ENCODE measurements at places on chromosomes 11 and 22.
A peak's percentile ranks its signal among the peaks of the same experiment; 100 is the strongest.

- no peak for DNase-seq
Measured at GRCh38 chr11:2027708-2028107, 30.1 kb upstream of the H19 start.

DNA sequence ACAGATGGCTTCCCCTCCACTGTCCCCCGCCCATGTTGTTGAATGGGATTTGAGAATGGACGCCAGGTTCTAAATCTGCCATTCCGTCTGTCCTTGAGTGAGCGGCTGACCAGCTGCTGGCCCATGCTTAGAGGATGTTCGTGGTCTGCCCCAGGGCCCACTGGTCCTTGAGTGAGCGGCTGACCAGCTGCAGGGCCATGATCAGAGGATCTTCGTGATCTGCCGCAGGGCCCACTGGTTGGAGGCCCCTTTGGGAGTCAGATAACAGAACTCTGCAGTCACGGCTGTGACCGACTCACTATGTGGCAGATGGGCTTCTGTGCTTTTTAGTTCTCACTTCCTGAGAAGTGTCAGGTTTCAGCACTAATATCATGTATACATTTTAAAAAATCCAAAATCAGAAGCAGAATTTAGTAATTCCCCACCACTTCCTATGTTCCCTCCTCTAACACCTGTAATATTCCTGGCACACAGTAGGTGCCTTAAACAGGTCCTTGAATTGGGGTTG lies 54.1 kb downstream of the MICAL3 start:
- no peak for DNase-seq

GRCh38 chr22:39490135-39490798 lies 11.8 kb upstream of the MIEF1 start:
- peak; percentile 82 for DNase-seq

GRCh38 chr11:11998091-11998781 lies 10.2 kb downstream of the DKK3 start:
- DNase-seq: no peak

- DNase-seq: peak; percentile 44
Measured at GRCh38 chr22:24437091-24437490, 9.7 kb downstream of the ADORA2A start.

DNA sequence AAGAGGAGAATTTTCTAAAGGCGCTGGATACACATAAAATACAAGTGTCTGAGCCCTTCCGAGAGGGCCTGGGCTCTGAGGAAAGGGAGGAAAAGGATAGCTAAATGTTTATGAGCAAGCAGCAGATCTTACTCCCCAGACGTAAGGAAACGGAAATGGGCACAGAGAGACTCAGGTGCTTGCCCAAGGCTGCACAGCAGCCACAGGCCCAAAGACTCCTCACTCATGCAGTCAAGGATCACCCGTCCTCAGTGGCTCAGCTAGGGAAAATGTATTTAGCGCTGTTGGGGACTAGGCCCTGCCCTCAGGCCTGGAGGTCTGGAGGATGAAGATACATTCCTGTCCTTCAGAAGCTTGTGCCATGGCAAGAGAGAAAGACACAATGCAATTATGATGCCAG lies 107.2 kb upstream of the SYT13 start:
- no peak for DNase-seq

DNA sequence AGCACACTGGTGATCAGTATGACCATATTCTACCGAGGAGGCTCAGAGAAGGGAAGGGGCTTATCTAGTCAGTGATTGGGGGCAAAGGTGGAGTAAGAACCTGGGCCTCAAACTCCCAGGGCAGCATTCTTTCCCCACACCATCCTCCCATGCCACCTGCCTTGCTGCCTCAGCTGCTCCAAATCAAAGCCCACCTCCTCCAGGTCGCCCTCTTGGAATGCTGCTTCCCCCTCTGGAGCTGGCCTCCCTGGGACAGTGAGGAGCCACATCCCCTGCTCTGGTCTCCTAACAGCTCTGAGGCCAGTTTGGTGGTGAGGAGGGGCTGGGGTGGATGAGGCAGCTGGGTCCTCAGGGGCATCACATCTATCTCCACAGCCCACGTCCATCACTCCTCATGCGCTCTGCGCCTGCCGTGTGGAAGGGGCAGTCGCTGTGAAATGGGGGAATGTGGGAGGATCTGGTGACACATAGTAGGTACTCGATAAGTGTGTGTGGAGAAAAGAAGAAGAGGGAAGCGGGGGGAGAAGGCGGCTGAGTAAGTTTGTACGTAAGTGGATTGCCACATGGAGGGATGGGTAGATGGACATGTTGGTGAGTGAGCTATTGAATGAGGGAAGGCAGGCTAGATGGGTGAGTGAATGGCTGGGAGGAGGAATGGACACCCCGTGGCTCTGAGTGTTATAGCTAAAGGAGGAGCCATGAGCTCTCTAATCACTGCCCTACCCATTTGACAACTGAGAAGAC lies 16.1 kb upstream of the ARHGEF17 start:
- no peak for DNase-seq

DNA sequence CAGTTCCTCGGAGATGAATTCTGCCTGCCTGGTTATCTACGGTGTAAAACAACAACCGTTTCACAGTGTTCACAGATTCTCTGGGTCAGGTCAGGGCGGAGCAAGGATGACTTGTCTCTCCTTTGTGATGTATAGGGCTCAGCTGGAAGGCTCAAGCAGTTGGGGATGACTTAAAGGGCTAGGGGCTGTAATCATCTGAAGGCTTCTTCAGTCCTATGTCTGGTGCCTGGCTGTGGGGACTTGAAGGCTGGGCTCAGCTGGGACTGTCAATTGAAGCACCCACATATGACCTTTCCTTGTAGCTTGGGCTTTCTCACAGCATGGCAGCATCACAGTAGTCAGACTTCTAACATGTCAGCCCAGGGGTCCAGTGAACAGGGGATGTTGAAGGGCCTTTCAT lies 29.3 kb downstream of the EIF3F start:
- no peak for DNase-seq

- peak; percentile 83 for DNase-seq
Measured at GRCh38 chr22:36301384-36301828, 48.5 kb downstream of the APOL1 start.

- DNase-seq: no peak
Measured at GRCh38 chr22:25775531-25775930, 33.5 kb downstream of the MYO18B start.

GRCh38 chr22:31211482-31211861 lies 626 bp upstream of the LIMK2 start:
- DNase-seq: no peak

GRCh38 chr11:134082990-134083389 lies 14.1 kb downstream of the JAM3 start:
- DNase-seq: no peak

GRCh38 chr11:72308226-72309073 lies 64.5 kb upstream of the PHOX2A start:
- DNase-seq: no peak

DNA sequence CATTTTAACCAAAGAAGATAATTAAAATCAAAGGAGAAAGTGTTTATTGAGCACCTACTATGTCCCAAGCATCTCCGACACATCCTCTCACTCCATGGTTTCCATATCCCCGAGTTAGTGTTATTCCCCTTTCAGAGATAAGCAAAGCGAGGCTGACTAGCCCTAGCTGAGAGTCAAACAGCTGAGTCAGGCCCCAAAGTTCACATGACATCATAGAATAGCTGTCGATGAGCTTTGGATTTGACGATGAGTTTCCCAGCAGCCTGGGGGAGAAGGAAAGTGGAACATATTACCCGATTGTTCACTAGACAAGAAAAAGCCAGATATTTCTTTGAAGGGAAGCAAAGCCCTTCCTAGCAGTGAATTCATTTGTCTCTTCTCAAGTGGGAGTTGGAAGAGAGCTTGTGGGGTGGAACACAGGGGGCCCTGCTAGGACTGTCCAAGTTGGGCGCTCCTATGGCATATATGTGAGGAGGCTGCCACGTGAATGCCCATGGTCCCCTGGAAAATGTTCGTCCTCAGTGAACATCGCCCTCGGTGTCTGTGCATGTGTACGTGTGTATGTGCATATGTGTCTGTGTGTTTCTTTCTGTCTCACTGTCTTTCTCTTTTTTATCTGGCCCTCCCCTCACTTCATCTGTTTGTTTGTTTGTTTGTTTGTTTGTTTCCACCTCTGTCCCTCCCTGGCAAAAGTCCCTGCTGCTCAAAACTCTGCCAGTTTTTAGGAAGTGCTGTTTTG lies 493 bp upstream of the CYTH4 start:
- no peak for DNase-seq

- no peak for DNase-seq
Measured at GRCh38 chr22:40423882-40424640, 53.7 kb downstream of the SGSM3 start.

- no peak for DNase-seq
Measured at GRCh38 chr11:109697140-109697843, 275.3 kb downstream of the C11orf87 start.

- no peak for DNase-seq
Measured at GRCh38 chr11:134483857-134484256, 71.8 kb upstream of the B3GAT1 start.

DNA sequence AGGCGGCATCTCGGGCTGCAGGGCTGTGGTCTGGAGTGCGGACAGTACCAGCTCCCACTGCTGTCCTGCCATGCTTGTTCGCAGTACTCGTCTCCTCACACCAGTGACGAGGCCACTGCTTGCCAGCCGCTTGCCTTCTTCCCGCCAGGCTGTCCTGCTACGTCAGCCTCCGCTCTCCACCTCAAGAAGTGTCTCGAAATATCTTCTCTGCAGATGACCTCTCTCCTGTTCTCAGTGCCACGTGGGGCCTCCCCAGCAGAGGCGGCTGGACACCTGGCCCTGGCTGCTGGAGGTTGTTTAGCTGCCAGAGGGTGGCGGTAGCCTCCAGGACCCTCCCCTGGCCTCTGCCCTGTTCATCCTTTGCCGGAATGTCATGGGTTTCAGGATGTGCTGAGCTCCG lies 3.1 kb upstream of the CCDC188 start:
- no peak for DNase-seq

- no peak for DNase-seq
Measured at GRCh38 chr22:38038426-38038825, 18.8 kb upstream of the PICK1 start.

GRCh38 chr11:106706355-106706754 lies 311.9 kb downstream of the GUCY1A2 start:
- no peak for DNase-seq

- DNase-seq: no peak
Measured at GRCh38 chr11:62266558-62266957, 3.4 kb upstream of the SCGB2A2 start.

- no peak for DNase-seq
Measured at GRCh38 chr11:12854297-12854661, 154.8 kb upstream of the RASSF10 start.

GRCh38 chr11:93573184-93573583 lies 30.0 kb upstream of the SMCO4 start:
- DNase-seq: no peak

- no peak for DNase-seq
Measured at GRCh38 chr11:11586465-11586864, 35.3 kb downstream of the GALNT18 start.

DNA sequence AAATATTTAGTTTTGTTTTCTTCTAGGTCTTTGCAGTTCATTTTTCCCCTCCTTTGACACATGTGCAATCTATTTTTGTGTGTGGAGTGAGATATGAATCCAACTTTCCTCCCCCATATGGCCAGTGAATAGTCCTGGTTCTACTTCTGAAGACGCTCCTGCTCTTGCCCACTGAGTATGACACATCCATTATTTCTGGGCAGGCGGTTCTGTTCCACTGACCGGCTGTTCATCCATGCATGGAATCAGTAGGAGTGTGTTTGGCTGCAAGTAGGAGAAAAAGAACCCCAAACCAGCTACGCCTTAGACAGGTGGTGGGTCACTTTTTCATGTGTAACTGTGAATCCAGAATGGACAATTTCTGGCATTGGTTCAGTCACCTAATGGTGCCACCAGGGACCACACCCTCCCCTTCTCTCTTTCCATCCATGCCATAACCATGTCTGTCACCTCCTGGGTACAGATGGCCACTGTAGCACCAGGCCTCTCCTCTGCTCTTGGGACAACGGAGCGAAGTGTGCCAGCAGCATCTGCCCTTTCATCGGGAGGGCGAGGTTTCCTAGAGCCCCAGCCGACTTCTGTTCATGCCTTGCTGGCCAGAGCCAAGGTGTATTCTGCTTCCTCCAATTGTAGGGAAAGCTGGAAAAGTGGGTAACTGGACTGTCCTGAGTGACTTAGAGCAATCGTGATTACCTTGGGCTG lies 67.4 kb upstream of the SLC22A12 start:
- DNase-seq: no peak

GRCh38 chr11:6576471-6577373 lies 26.7 kb downstream of the RRP8 start:
- no peak for DNase-seq

GRCh38 chr11:73323464-73323863 lies 15.4 kb downstream of the ARHGEF17 start:
- peak; percentile 98 for DNase-seq

DNA sequence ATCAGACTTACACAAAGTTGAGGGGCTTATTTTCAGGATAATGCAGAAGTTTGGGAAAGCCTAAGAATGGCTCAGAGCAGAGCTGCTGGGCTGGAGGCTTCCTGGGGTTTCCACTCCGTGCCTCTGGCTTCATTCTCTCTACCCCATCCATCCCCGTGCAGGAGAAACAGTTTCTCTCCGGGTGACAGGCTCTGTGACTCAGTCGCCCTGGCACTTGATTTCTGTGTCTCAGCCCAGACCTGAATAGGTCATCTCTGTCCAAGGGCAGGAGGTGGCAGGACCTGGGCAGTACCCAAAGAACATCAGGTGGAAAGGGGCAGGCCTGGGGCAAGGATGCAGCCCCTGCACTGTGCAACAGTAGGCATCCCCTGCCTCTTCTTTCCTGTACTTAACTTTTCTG lies 38.4 kb upstream of the RTL6 start:
- no peak for DNase-seq

- no peak for DNase-seq
Measured at GRCh38 chr22:39363751-39364515, 14.1 kb downstream of the SYNGR1 start.

DNA sequence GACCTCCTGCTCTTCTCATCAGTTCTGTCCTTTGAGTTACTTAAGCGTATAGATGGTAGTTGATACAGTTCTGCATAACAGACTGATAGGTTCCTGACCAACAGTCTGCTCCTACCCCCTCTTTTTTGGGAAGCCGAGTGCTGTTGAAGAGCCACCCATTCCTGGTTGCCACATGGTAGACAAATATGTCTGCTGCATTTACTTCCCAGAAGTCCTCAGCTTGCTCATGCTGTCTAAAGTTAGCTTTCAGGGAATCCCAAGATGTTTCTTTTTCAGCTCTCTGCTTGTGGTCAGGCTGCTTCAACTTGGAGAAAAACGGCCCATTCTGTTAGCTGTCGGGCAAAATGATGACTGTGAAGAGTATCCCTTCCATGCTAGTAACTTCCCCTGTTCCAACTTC lies 48.7 kb downstream of the C22orf31 start:
- no peak for DNase-seq

- no peak for DNase-seq
Measured at GRCh38 chr22:46432164-46433068, 96.9 kb downstream of the TRMU start.

DNA sequence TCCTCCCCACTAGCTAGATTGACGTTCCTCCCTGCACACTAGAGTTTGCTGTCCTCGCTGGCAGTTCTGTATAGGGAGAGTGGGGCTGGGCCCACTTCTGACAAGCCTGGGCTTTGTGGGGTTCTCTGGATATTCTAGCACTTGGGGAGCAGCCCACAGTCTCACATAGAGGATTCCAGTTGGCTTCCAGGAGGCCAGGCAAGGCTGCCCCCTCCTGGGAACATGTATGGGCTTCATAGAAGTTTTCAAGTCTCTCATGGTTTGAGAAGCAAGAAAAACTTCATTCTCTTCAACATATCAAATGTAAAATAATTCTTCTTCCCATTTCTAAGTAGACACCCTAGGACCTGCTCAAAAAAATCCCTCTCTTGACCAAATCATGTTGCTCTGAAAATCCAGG lies 87.5 kb downstream of the NAV2 start:
- no peak for DNase-seq
